Hepatic stellate cell (primary cell): ENCODE measurements at places on chromosomes 1 and 21.

- no peak for DNase-seq
Observed at GRCh38 chr1:156499842-156500542, 583 bp downstream of the MEF2D start.

DNA sequence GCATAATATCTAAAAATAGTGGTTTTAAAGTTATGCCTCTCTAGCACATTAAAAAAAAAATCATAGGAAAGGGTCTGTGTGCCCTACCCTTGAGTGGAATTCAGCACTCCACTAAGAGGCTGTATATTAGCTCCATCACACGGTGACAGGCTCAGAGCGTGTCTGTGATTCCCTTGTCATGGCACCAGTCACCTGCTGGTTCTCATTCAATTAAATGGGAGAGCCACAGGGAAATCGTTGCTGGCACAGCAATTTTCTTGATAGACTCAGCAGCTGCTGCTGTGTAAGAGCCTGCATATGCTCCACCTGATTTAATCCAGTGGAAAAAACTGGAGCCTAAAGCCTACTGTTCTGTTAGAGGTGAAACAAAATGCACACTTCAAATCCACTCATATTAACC lies 9.5 kb downstream of the ATP6V1G3 start:
- DNase-seq: no peak

- DNase-seq: peak; percentile 78
Observed at GRCh38 chr1:27402349-27402754, 9.9 kb downstream of the GPR3 start.

DNA sequence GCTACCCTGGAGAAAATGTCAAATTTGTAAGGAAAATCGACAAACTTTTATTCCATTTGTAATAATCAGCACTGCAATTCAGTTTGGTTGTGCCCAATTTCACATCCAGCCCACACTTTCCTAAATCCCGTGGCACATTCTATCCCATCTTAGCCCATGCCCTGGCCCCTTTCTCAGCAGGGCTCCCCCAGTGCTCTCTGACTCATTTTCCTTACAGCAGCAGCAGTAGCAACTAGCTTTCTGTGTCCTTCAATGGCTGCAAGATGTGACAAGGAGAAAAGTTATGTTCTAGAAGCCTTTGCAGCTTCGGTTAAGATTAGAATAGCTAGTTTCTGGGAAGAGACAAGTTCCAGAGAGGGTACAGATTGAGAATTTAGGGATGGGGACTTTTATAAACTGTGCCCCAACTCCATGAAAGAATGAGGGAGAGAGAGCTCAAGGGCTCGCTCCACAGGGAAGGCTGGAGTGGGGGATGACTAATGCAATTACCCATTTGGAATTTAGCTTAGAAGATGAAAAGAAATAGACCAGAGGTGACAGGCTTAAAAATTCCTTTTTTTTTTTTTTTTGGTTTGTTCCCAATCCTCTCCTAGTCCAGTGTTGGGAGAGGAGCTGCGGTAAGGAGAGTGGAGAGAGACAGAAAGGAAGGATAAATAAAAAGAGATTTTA lies 47.0 kb upstream of the POU2F1 start:
- no peak for DNase-seq

- DNase-seq: no peak
Observed at GRCh38 chr1:64568171-64568450, 98.2 kb downstream of the CACHD1 start.

DNA sequence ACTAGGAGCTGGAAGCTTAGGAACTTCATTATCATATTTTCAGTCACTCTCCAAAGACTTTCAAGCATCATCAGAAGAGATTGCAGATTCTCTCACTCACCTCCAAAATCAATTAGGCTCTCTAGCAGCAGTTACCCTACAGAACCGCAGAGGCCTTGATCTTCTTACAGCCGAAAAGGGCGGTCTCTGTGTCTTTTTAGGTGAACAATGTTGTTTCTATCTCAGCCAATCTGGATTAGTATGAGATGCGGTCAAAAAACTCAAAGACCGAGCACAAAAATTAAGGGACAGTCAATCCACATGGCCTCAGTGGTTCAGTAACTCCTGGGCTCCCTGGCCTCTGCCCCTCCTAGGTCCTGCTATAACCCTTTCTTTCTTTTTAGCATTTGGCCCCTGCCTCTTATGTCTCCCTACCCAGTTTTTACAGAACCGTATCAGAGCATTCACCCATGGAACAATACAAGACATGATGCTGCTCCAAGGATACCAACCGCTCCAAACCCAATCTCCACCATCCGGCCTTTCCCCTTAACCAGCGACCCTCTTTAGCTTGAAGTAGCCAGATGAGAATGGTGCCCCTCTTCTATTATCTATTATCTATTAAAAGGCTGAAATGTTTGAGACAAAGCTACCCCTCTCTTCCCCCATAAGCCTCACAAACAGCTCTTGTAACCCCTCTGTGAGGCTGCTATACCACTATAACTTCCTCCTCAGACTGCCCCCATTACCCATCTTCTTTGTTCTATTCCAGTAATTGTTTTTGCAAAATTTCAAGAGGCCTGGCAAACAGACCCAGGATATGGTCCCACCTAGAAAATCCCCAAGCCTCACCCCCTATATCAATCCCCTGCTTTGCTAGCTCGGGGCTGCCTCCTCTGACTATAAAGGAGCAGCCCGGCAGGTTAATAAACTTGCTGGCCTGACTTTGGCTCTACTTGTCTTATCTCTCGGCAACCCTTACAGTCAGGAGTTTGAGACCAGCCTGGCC lies 18.7 kb upstream of the CA6 start:
- DNase-seq: no peak

- no peak for DNase-seq
Observed at GRCh38 chr1:187862506-187862905, 1033.8 kb downstream of the PLA2G4A start.

DNA sequence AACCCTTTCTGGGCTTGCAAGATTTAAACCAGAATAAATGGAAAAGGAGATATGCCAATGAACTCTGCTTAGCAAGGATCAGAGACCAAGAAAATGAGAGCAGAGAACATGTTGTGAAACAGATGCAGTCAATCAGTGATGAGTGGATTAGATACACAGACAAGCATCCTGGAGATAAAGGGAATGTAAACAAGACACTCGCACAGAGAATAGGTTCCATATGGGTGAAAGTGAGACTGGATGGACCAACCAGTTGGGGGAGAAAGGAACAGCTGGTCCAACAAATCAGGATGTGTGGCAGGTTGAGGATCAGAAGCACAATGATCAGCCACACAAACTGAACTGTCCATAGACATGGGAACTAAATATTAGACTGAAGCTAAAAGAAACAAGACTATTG lies 338.2 kb downstream of the ASTN1 start:
- DNase-seq: no peak

- DNase-seq: peak; percentile 87
Observed at GRCh38 chr1:202029171-202029665, 18.8 kb downstream of the ELF3 start.

GRCh38 chr1:246300626-246301549 lies 206.2 kb downstream of the SMYD3 start:
- DNase-seq: no peak
